H1 (cell line): ENCODE measurements at places on chromosomes 11 and 22.
A peak's percentile ranks its signal among the peaks of the same experiment; 100 is the strongest.

DNA sequence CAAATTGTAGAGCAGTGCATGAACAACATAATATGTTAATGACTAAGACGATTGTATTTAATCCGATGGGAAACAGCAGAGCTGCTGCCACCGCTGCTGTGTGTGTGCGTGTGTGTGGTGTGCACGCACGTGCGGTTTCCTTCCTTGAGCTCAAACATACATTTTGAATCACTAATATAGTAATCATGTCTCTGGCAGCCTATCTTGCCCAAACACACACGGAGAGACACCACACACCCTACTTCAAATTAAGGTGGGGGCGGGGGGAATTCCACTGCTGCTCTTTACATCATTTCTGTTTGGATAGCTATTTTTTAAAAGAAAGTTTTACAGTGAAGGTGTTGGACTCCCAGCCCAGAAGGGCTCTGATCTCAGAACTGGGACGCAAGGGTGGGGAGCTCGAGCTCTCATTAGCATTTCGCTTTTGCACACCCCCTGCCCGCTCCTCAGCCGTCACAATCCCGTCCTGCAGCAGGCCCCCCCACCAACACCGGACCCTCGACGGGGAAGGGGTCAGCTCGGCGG lies 651 bp upstream of the FAM83F start:
- no peaks in the 10 kb centered on the region for H3K36me3 ChIP-seq
- H3K27ac ChIP-seq, result no peak overlapping the region
- H3K4me3 ChIP-seq, result no peak overlapping the region; the same call in 1 of the 2 replicates
- no peak for DNase-seq
- H3K4me1 ChIP-seq, result peaks cover 19% of the 10 kb centered on the region
- H3K27me3 ChIP-seq, result peaks cover 19% of the 10 kb centered on the region

DNA sequence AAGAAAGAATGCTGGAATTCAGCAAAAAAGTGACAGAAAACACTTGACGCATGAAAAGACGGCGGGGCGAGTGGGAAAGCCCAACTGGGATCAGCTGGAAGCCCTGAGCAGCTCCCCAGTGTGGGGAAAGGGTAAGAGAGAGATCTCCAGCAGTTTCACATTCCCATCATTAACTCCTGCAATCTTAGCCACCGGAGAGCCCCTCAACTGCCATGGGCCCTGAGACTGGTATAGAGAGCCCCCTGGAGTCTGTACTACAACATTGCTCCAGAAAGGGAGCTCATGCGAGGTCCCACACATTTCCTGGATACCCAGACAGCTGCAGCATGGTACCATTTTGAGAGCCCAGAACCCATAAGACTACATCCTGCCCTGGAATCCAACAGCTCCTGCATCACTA lies 31.1 kb downstream of the MRGPRX4 start:
- no peak overlapping the region for H3K27ac ChIP-seq
- no peaks in the 10 kb centered on the region for H3K36me3 ChIP-seq
- no peak for DNase-seq
- no peaks in the 10 kb centered on the region for H3K27me3 ChIP-seq
- H3K4me1 ChIP-seq, result no peaks in the 10 kb centered on the region

DNA sequence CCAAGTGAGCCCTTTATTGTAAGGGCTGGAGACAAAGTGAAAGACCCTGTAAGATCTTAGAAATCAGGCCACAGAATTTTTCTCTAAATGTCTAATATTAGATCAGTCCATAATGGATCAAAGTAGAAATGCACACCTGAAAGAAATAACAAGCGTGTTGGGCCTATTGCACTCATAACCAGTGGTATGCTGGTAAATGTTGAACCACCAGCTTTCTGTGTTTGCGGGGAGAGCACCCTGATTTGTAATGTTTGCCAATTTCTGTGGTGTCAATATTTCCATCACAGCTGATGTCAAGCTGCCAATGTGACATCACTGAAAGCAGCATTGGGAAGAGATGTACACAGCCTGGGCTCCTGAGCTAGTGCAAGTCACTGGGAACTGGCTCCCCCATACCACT lies 46.2 kb downstream of the ENDOD1 start:
- no peak for DNase-seq
- H3K36me3 ChIP-seq, result no peaks in the 10 kb centered on the region
- no peaks in the 10 kb centered on the region for H3K27me3 ChIP-seq
- no peak overlapping the region for H3K27ac ChIP-seq
- H3K4me1 ChIP-seq, result no peaks in the 10 kb centered on the region

DNA sequence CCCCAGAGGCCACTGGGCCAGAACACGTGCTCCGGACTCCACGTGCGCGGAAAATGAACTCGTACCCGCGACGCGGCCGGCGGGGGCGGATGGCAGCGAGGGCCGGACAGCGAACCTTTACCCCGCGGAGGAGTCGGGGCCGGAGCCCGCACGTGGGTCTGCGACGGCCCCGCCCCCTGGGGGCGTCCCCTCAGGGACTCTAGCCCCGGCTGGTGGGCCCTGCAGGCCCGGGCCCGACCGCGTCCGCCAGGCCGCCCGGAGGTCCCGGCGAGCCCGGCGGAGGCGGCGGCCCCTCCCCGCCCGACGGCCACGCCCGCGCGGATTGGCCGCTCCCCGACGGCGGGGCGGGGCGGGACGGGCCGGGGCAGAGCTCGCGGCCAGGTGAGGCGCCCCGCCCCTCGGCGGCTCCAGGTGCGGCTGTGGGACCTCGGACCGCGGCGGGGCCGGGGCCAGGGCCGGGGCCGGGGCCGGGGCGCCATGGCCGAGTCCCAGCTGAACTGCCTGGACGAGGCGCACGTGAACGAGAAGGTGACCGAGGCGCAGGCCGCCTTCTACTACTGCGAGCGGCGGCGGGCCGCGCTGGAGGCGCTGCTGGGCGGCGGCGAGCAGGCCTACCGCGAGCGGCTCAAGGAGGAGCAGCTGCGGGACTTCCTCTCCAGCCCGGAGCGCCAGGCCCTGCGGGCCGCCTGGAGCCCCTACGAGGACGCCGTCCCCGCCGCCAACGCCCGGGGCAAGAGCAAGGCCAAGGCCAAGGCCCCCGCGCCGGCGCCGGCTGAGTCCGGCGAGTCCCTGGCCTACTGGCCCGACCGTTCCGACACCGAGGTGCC lies at the start of gene FAM83F:
TSS of gene FAM83F (plus strand) at position 389 of the 827 bp plus-strand sequence. CDS start at position 478, 89 bp downstream.
- H3K27me3 ChIP-seq, result peaks cover 19% of the 10 kb centered on the region
- H3K4me1 ChIP-seq, result peaks cover 34% of the 10 kb centered on the region
- H3K27ac ChIP-seq, result no peak within 1 kb of the TSS

DNA sequence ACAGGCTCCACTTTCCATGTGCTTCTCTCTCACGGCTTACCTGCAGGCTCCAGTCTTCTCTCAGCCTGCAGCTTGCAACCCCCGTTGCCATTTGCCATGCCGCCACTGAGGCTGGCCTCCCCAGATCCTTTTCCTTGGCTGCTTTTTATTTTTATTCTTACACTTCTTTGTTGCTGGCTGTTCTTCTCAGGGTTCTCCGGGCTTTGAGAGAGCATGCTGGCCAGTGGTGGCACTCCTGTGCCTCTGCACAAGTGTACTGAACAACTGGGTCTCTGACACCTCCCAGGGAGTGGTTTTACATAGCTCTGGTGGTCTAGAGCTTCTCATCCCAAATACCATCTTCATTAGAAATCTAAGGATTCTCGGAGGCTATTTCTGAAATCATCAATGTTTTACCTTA lies 241.7 kb upstream of the MTNR1B start:
- DNase-seq, result no peak
- no peaks in the 10 kb centered on the region for H3K27me3 ChIP-seq
- H3K36me3 ChIP-seq, result no peaks in the 10 kb centered on the region
- no peak overlapping the region for H3K4me3 ChIP-seq
- no peak overlapping the region for H3K27ac ChIP-seq

GRCh38 chr22:24758164-24758799 lies 16.2 kb downstream of the PIWIL3 start:
- H3K27me3 ChIP-seq, result no peaks in the 10 kb centered on the region
- H3K4me3 ChIP-seq, result no peak overlapping the region
- peak; percentile 70 for DNase-seq
- H3K27ac ChIP-seq, result no peak overlapping the region
- H3K4me1 ChIP-seq, result no peaks in the 10 kb centered on the region; the same call in none of the 2 replicates

DNA sequence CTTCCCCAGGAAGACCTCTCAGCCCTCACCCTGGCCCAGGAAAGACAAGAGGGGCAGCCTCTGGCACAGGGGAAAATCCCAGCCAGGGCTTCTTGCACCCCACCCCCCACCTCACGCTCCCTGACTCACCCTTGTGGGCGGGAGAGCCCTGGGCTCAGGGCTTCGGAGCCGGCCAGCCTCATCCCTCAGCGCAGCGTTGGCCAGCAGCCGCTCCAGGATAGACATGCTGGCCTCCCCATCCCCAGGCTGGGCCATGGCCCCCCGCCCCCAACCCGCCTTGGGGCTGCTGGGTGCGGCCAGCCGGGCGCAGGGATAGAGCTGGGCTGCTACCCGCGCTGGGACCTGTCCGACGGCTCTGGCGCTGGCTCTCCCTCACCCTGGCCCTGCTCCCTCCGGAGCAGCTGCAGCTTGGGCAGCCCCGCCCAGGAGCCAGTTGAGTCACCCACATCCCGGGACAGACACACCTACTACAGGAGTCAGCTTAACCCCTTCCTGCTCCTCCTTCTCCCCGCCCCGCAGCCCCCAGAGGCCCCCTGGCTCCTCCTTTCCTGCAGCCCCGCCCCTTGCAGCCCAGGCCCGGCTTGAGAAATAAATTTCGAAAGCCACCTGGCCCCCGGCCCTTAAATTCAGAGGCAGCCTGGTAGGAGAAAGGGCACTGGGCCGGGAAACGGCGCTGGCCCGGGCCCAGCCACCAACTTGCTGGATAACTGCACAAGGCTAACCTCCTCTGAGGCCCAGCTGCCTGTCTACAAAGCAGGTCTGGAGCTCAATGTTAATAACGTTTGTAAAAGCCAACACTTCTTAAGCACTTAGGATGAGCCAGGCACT lies 13.4 kb downstream of the TNKS1BP1 start:
- peak overlapping the region; percentile 34 for H3K4me3 ChIP-seq
- H3K36me3 ChIP-seq, result peaks cover 52% of the 10 kb centered on the region
- no peaks in the 10 kb centered on the region for H3K27me3 ChIP-seq

DNA sequence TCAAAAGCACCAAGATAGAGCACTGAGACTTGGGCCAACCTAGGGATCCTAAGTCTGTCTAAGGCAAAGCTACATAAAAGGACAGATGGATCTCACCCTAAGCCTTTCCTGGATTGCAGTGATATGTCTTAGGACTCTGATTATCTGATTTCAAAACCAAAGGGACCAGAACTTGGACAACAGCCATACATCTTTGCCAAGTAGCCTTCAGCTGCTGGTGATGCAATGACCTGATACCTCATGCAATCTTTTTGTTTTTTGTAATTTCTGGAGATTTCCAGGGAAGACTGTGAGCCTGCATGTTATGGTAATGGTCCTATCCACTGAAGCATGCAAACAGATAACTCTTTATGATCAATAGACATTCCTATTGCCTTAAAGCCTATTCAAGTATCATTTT lies 230.4 kb upstream of the MTNR1B start:
- H3K4me1 ChIP-seq, result no peaks in the 10 kb centered on the region
- no peaks in the 10 kb centered on the region for H3K27me3 ChIP-seq
- no peaks in the 10 kb centered on the region for H3K36me3 ChIP-seq
- H3K27ac ChIP-seq, result no peak overlapping the region
- DNase-seq, result no peak

DNA sequence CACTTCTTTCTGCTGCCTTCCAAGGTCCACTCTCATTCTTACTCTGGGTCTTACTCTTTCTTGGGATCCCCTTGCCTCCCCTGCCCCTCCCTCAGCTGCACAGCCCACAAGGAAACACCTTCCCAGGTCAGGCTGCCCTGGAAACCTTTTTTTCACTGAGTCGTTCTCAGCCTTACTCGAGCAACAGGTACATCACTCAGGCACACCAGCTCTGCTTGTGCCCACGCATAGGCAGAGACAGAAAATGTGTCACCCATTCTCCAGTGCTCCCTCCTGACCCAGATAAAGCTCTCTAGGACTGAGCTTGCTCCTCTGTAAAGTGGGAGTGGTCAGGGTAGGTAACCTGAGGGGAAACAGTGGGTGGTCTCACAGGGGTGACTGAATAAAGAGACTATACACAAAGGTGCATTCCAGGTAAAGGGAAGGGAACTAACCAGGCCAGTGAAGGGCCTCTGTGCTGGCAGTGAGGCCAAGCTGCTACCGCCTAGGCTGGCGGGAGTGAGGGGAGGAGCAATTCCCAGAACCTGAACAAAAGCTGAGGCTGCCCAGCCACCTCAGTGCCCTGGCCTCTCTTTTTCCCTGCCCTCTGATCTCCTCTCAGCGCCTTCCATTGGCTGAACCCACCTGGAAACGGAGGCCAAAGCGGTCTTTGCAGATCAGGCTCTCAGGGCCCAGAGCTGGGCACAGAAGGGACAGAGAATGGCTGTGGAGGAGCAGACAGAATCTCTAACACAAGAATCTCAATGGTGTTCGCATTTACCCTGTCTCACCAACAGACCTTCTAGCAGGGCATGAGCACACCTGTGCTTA lies 15.9 kb downstream of the PRG3 start:
- no peaks in the 10 kb centered on the region; the same call in 1 of the 2 replicates for H3K27me3 ChIP-seq
- H3K4me1 ChIP-seq, result peaks cover 9% of the 10 kb centered on the region
- H3K36me3 ChIP-seq, result no peaks in the 10 kb centered on the region
- peak; percentile 65 for DNase-seq

GRCh38 chr11:84564180-84564866 lies 1062.8 kb downstream of the DLG2 start:
- no peak for DNase-seq
- no peaks in the 10 kb centered on the region for H3K4me1 ChIP-seq
- no peaks in the 10 kb centered on the region for H3K27me3 ChIP-seq
- no peak overlapping the region for H3K27ac ChIP-seq
- H3K4me3 ChIP-seq, result no peak overlapping the region

GRCh38 chr11:117544130-117544800 lies 216.6 kb downstream of the CEP164 start:
- H3K4me1 ChIP-seq, result peaks cover 4% of the 10 kb centered on the region
- no peaks in the 10 kb centered on the region for H3K36me3 ChIP-seq
- H3K27ac ChIP-seq, result no peak overlapping the region
- H3K4me3 ChIP-seq, result no peak overlapping the region

DNA sequence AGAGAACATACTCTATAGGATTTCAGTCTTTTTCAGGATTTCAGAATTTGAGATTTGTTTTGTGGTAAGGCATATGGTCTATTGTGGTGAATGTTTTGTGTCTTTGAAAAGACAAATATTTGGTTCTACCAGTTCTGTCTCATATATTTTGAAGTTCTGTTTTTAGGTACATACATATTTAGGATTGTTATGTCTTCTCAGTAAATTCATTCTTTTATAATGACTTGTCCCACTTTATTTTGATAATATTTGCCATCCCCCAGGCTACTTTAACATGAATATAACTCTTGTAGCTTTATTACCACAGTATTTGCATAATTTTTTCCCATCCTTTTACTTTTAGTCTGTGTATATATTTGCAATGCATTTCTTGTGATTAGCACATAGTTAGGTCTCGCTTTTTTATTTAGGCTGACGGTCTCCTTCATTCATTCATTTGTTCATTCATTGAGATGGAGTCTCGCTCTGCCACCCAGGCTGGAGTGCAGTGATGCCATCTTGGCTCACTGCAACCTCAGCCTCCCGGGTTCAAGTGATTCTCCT lies 32.1 kb downstream of the MTMR3 start:
- H3K4me1 ChIP-seq, result peaks cover 10% of the 10 kb centered on the region
- no peak overlapping the region for H3K4me3 ChIP-seq
- H3K27me3 ChIP-seq, result no peaks in the 10 kb centered on the region
- DNase-seq, result no peak

GRCh38 chr11:70326365-70326811 lies 55.9 kb downstream of the PPFIA1 start:
- no peaks in the 10 kb centered on the region for H3K27me3 ChIP-seq
- no peak overlapping the region for H3K4me3 ChIP-seq
- peaks cover 42% of the 10 kb centered on the region for H3K36me3 ChIP-seq
- no peaks in the 10 kb centered on the region; the same call in 1 of the 2 replicates for H3K4me1 ChIP-seq
- no peak overlapping the region for H3K27ac ChIP-seq
